CD4-positive, alpha-beta T cell (primary cell): ENCODE measurements at places on chromosomes 4 and X.

DNA sequence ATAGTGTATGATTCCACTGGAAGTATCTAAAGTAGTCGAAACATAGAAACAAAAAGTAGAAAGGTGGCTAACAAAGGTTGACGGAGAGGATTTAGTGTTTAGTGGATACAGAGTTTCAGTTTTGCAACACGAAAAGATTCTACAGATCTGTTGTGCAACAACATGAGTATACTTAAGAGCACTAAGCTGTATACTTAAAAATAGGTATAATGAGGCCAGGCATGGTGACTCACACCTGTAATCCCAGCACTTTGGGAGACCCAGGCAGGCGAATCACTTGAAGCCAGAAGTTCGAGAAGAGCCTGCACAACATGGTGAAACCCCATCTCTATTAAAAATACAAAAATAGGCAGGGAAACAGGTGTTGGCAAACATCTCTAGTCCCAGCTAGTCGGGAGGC, 7.9 kb upstream of the ATRX start:
- no peak for DNase-seq

DNA sequence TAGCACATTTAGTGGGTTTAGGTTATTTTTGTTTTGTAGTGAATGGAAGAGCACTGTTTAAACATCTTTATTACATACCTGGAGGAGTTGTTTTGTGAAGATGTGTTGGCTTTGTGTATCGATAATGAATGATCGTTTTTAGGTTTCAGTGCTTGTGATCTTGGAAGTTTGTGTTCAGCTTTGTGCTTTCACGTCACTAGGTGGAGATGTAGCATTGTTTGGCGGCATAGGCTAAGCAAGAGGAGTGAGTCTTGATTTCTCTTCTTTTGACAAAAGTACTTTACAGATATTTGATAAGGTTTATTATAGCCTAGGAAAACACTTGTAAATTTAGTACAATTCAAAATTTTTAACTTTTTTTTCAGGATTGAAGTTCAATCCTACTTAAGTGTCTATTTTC, 50.4 kb downstream of the PDK3 start:
- DNase-seq, result no peak

- DNase-seq, result no peak
Observed at GRCh38 chr4:138609943-138610350, 367.8 kb upstream of the SLC7A11 start.

DNA sequence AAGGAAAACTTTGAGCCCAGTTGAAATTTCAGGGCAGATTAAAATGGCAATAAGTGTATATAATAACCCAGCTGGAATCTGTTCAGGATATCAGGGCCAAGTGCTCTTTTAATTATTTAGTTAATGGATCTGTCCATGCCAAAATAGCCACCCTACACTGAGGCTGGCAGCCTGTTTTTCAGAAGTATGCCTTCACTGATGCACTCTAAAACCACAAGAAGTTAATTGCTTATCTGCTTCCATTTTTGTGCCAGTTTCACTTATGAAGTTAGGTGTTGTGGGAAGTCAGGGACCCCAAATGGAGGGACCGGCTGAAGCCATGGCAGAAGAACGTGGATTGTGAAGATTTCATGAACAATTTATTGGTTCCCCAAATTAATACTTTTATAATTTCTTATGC, 960.3 kb downstream of the C4orf33 start:
- no peak for DNase-seq

DNA sequence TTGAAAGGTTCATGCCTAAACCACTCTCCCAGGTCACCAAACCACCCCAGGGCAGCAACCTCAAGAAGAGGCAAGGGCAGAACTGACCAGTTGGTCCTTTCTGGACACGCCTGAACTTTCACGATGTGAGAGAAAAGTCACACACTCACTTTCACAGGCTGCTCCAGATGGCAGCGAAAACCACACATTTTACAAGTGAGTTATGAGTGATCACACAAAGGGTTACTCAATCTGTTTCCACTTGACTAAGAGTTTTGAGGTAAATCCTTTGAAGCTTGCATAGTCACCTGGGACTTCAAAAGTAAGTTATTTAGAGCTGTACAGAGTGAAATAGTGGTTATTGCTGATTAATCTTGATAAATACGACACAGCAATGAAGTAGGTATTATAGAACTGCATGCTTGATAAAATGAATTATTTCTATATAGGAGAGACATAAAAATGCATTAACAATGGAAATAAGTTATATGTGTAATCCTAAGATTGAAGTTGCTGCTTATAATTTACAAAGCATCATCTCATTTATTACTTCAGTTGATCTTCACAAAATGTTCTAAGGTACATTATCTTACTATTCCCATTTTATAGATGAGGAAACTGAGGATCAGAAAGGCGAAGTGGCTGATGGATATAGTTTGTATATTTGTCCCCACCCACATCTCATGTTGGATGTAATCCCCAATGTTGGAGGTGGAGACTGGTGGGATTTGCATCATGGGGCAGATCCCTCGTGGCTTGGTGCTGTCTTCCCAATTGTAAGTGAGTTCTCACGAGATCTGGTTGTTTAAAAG, 103.0 kb upstream of the KLF3 start:
- no peak for DNase-seq

DNA sequence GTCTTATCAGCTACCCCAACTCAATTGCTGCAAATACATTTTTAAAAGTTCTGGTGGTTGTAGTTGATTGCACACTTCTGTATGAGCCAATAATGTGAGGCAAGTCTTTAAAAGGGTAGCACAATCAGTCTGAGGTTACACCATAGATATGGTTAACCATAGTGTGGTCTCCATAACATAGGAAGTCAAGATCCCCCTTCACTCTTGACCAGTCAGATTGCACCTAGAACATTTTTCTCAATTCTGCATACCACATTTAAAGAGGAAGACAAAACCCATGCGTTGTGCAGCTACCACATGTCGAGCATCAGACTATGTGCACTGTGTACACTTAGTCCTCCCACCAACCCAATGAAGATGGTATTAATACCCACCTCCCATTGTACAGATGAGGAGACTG, 26.5 kb upstream of the CYBB start:
- no peak for DNase-seq

GRCh38 chrX:26851981-26852380, 611.2 kb downstream of the PPP4R3C start:
- DNase-seq, result no peak

DNA sequence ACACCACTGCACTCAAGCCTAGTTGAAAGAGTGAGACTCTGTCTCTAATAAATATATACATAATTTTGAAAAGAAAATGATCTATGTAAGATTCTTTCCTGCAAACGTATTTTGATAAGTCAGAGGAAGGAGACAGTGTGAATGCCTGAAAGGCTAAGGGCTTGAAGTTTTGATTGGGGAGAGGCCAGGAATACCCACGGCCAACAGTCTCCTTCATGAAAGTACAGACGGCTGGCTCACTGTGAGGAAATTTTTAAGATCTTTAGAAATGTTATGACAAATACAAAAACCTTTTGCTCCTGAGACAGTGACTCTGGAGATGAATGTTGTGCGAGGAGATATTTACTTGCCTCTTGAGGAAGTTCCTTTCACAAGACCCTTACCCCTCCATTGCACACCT, 111.4 kb upstream of the KLHL13 start:
- no peak for DNase-seq

DNA sequence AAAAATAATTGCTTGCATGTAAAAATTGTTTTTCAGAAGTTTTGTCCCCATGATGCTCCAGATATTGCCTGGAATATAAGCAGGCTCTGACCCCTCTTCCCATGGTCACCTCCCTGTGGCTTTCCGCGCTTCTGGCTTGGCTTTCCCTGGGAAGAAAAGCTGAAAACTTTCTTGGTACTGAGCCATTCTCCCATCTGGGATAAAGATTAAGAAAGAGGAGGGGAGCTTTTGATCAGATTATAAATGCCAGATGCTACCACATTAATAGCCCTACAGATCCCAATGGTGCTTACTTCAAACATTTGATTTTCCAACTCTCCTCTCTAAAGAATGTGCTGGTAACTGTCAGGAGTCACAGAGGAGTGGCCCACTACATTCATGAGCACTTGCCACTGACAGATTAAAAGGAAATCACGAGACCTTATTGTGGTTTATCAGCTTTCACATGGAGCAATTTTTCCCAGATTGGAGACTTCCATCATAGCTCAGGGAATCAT, 54.4 kb upstream of the GAB1 start:
- DNase-seq, result no peak

DNA sequence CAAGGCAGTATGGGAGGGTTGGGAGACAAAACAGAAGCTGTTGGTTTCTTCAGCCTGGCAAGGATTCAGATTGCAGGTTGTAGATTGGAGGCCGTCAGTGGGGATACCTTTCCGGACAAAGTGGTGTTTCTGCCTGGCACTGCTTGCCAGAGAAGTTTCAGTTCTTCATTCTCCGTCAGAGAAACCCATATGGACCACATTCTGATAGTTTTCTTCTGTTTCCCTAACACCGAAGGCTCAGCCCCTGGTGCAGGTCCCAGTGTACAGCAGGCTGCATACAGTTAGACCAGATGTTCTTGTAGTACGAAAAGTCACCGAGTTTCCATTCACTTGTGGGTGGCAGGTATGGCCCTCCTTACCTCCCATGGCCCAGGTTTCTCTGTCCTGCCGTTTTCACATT, 107.3 kb downstream of the PTTG2 start:
- no peak for DNase-seq

- no peak for DNase-seq
Observed at GRCh38 chrX:257681-258289, 23.4 kb upstream of the PLCXD1 start.

DNA sequence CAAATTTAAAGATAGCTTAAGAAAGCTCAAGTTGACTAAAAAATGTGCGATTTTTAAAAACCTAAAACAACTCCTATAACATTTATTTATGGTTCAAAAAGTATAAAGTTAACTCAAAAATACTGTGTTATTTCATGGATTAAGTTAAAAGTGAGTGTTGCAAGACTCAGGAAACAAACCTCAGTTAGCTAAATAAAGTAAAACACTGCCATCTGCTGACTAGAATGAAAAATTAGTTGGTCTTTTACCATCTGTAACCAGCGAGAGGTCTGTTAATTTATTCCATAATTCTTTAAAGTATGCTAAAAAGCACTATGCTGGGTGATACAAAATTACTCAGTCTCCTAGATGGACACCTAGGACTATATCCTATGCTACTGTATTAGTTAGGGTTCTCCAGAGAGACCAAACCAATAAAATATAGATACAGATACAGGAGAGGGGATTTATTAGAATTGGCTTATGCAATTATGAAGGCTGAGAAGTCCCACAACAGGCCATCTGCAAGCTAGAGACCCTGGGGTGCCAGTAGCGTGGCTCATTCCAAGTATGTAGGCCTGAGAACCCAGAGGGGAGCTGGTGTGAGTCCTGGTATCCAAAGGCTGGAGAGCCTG, 4.9 kb upstream of the WDFY3 start:
- peak; percentile 15 for DNase-seq

DNA sequence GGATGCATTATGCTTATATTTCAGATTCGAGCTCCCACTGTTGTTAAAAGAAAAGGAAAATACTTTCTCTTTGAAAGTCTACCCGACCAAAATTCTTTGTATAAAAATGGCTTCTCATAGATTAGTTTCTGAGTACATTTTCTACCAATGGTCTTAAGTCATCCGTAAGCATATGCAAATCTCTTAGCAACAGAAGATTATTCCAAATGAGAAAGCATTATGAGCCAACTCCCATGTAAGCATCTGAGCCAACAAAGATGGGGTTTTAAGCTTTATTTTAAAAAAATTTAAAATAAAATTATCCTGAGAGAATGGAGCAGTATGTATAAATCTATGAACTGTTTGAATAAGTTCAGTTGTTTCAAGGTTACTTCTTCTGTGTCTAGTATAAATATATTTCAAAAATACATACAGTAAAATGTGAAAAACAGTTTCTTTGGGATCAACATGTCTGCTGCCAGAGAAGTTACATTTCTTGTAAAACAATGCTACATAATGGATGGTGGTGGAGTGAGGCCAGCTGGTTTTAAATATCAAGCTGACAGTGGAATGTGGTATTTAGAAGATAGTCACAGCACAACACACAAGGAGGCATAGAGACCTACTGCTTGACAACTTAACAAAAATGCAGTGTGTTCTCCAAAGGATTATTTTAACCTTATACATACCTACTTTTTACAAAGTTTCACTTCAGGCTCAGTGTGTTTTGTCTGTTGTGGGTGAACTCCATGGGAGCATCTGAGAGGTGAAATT, 199.5 kb upstream of the DIPK2B start:
- DNase-seq, result no peak

DNA sequence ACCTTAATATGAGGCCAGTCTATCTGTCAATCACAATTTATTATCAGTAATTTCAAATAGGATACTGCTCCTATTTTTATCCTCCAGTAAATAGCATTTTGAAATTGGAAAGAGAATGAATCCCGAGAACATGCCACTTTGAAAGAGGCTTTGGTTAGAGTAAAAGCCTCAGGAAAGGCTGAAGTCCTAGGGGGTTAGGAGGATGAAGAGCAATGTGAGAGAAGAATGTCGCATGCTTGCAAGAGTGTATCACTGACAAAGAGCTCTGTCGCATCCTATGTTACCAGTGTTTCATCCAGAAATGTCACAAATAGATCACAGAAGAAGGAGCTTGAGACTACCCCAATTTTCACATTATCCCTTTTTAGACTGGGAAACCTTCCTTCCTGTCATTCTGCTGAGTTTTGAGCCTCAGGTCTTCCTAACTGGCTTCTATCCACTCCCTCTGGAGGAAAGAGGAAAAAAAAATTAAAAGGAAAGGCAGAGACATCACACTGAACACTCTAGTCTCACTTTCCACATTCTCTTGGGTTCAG, 39.8 kb downstream of the GPM6A start:
- DNase-seq, result no peak

GRCh38 chrX:119067023-119067739, 5.6 kb upstream of the CT47C1 start:
- DNase-seq, result peak; percentile 42

- no peak for DNase-seq
Observed at GRCh38 chrX:153887385-153887784, 1.4 kb upstream of the L1CAM start.

DNA sequence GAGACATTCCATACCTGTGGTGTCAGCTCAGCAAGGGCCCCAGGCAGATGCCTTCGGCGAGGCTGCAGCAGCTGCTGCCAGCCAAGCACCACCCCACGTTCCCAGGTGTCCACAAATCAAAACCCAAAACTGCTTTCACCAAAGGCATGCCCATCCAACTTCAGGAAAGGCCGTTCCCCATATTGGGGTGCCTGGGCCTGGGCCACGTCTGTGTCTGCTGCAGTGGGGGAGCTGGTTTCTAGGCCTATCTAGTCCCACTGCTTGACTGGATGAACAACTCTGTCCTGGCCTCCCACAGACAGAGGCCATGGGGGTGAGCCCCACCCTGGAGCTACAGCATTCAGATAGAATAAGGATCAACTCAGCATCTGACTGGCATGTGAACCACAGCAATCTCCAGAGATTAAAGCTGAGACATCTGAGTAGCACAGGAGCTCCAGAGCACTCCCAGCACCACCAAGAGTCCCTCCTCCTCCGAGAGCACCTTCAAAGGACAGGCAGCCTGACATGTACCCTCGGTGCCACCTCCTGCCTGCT, 37.0 kb downstream of the NAT8L start:
- DNase-seq, result no peak

- DNase-seq, result no peak
Observed at GRCh38 chr4:22430626-22431025, 85.2 kb downstream of the ADGRA3 start.

GRCh38 chr4:23036921-23037495, 344.3 kb downstream of the GBA3 start:
- DNase-seq, result no peak
